ENCODE measurements at places on chromosomes 13 and 19.

DNA sequence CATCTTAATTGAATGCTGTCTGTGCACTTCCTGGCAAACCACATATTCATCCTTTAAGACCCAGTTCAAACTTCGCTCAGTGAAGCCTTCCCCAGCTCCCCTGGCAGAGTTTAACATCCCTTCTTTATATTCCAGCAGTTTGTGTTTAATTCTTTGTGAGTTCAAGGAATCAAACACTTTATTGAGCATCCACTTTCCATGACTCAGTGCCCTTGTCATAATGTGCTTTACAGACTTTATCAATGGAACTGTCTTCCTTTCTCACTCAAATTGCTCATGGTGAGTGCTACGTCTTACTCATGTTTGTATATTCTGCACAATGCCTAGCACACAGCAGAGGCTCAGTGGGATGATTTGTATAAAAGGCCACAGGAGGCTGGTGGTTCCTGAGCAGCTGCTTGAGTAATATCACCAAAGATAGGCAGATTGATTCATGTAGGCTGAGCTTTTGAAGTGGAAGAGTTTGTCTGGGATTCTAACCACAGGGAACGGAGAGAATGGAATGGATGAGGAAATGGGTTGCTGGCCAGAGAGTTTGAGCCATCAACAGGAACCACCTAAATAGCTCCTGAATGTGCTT lies 44.2 kb downstream of the SERTM1 start:
- no peak for DNase-seq

DNA sequence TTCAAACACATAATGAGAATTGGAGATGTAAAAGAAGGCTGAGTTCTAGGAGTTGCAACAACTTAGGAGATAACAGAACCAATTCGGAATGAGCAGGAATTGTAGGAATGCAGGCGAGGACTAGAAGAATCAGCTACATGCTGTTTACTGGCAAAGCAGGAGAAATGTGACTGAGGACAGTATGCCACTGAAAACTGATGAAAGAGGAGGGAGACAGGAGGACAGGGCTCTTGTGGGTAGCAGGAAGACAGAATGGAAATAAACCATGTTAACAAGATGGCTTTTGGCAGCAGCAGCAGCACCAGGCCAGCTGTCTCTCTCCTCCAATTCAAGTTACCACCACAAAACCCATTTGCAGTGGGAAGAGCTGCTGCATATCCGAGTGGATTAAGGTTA lies 91.0 kb upstream of the SLC15A1 start:
- DNase-seq: no peak

DNA sequence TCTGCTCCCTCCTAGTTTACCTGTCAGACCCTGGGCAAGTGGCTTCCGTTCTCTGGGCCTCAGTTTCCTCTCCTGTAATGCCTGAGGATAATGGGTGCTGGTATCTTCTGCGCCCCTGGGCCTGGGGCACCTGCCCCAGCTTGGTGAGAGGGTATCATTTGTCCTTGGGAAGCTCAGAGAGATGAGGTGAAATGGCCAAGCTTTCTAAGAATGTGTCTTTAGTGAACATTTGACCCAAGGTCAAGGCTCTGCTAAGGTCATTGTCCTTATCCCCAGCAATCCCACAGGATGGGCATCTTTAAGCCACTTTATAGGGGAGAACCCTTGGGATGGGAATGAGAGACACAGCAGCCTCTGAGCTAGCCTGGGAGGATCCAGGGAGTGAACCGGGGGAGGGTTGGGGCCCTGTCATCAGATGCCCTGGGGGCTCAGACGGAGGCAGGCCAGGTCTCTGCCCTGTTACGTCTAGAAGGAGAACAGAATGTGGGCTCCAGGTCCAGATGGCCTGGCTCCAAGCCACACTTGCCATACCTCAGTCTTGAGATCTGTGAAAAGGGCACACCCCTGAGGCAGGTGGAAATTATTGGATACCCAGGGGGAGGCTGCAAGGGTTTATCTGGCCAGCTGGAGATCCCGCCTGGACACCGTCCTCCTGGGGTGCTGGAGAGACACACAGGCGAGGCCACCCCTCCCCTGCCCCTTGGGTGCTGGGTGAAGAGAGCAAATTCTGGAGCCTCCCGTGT lies 1.1 kb upstream of the NFIC start:
- DNase-seq: no peak

DNA sequence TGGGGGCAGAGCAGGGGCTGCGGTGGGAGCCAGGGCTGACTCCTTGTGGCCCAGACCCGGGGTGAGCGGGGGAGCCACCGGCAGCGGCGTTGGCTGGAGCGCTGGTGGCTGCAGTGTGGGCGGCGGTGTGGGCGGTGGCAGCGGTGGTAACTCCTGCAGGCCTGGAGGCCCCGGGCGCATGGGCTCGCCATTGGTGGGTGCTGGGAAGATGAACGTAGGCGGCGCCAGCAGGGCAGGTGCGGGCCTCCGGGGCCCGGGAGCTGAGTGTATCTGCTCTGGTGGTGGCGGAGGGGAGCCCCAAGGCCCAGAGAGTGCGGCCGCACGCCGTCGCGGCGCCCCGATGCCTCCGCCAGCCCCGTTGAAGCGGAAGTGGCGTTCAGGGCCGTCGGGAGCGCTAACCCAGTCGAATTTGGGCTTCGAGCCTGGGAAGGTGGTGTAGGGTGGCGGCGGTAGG lies 2.0 kb downstream of the GGN start:
- no peak for DNase-seq

DNA sequence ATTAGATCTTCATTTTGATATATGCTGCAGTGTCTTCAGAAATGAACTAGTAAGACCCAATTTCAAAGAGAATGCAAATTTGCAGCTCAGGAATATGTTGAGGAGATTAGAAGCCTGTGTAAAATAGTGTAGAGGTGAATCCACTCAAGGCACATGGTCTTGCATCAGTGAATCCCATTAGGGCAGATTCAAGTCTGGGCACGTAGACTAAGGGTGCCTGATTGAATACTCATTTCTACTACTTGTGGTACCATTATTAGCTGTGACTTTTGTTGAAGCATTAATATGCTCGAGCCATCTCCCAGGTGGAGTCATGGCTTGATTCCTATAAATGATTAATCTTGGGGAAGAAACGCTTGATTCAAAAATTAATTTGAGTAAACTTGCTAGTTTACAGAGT lies 129.4 kb downstream of the AKAP11 start:
- no peak for DNase-seq

DNA sequence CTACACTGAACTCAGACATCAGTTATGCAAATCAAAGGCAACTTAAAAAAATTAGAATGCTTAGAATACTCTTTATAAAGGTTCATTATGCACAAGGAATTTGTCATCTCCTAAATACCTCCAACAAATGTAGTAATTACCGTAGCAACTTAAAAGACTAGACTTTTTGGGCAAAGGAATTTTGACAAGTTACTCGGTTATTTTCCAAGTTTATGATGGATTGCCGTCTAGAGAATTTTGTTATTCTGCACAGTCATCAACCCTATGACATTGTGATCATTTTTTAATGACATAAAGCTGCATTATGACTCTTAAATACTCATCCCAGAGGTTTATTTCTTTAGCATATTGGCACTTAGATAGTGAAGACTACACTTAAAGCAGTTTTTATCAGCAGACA lies 71.9 kb downstream of the TRPC4 start:
- no peak for DNase-seq

DNA sequence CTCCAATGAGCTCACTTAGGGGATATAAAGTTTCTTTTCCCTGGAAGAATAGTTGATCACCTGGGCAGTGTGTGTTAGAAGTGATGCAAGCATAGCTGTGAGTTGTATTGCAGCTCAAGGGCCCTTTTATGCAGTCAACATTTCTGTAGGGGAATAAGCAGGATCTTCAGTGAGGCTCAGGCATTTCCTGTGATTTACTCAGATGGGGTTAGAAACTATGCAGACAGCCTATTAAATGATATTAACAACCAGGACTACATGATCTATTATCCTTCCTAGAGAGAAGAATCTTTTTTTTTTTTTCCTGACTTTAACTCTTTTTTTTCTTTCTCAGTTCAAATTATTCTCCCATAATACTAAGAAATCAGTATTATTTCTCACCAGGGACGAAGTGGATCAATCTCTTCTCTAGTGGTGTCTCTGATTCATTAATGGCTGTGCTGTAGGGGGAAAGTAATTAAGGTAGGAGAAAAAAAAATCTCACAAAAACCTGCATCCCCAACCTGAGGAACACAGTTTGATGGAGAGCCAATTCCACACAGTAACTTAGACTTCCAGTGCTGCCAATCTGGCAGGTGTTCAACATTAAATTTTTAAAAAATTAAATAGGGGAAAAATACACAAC lies 126.4 kb upstream of the SLC10A2 start:
- no peak for DNase-seq

DNA sequence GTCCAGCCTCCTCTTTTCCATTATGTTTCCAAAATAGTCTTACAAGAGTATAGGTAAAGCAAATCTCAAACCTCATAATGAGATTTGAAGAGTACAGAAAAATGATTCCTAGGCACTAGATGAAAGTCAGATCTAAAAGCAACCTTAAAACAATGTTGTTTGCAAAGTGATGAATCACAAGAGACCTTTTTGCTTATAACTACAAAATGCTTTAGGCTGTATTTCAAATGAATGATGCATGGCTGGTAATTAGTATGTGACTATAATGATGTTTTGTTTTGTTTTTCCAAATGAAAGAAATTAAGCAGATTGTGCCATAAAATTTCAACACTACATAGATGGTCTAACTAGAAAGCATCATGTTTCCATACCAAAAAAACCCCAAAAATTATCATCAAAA lies 272.7 kb downstream of the DIAPH3 start:
- no peak for DNase-seq

- DNase-seq: no peak
These were observed 429.6 kb downstream of the KLF12 start for GRCh38 chr13:73704587-73704986.

DNA sequence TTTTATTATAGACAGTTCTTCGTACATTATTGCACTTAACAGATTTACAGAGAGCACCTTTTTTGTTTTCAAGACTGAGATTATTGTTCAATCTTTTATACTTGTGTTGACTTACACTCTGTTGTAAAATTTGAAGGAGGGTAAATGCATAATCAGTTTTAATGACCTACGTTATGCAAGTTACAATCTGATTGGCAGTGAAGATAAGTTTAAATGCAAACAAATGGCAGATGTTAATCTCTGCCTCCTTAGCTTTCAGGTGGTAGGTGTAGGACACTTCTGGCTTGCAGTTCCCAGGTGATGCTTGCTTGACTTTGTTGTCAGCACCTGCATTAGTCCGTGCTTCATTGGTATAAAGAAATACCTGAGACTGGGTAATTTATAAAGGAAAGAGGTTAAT lies 424.9 kb downstream of the FGF9 start:
- no peak for DNase-seq

DNA sequence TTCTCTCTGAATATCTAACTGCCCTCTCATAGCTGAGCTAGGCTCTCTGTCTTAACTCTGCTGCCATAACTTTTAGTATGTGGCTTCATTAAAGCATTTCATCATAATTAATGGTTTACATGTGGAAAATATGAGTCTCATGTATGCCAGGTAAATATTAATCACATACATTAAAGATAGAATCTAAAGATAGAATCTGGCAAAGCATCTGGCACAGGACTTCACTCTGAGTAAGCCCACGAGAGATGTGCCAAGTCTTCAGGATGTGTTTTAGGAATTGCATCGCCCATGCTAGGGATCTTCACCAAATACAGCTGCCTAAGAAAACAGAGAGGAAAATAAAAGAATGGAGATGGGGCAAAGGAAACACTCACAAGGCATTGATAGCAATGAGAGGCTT lies 285.8 kb downstream of the DIAPH3 start:
- peak; percentile 41 for DNase-seq

GRCh38 chr13:100124265-100124664 lies 35.4 kb downstream of the PCCA start:
- DNase-seq: no peak

- DNase-seq: no peak
These were observed 8.8 kb downstream of the RRAS start for GRCh38 chr19:49631014-49631588.

DNA sequence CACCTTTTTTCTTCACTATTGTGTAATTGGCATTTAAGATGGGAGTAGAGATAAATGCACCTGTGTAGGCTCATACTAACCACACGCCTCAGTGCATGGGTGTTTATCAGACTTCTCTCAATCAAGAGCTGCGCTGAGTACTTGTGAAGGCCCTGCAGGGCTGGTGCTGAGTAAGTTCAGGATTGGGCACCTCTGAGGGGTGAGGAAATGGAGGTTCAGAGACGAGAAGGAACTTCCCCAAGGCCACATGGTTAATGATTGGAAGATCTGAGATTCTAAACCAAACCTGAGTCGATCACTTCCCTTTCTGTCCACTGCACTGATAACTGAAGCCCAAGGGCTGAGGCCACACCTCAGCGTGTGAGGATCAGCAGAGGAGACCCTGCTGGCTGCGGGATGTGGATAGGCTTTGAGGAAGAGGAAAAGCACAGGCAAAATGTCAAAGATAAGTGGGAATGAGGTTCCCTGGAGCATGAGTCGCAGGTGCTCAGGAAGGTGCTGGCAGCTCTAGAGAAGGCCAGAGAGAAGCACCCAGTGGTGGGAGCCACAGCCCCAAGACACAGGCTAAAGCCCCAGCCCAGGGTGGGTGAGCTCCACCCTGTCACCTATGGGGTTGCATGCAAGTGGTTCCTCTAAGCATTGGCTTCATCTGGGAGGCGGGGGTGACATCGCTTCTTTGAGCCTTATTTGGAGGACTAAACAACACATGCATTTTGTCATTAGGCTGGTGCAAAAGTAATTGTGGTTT lies 32.3 kb upstream of the GJB6 start:
- no peak for DNase-seq

GRCh38 chr19:15248106-15248505 lies 15.9 kb upstream of the EPHX3 start:
- DNase-seq: no peak

- DNase-seq: no peak
These were observed at the start of gene ZNF723 for GRCh38 chr19:22832031-22832762. ZNF723 (plus strand) TSS chr19:22832291; CDS start chr19:22832380, 89 bp downstream.

DNA sequence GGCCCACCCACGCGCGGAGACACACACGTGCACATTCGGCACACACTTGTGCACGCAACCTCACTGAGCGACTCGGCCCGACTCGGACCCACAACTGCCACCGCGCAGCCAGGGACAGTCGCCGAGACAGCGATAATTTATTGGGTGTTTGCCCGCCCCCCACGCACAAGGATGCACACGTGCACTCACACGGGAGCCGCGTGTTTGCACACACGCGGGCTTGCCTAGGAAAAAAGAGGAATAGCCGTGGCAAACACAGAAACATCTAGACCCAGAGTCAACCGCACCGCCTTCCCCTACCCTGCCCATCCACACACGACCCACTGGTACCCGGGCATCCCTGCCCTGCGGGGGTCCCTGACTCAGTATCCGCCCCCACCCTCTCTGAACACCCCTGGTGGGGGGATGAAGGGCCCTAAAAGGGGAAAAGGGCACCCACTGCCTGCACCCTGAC lies 1.1 kb upstream of the SSBP4 start:
- no peak for DNase-seq

DNA sequence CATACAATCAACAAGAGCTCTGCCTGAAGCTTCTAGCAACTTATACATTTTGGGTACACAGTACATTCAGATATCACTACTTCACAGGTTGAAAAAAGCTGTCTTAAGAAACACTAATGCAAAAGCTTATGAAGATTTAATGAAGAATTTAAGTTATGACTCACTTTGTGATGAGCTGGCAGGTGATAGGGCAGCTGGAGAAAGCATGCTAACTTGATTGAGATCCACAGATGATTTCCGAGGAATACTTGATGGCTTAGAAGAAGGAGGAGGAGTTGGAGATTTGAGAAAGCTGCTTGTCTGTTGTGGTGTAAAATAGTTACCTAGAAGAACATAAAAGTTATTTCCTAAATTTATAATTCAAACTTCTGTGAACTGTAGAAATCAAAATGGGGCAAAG lies 23.3 kb downstream of the EXOSC8 start:
- DNase-seq: peak; percentile 19

- no peak for DNase-seq
These were observed 56.1 kb downstream of the CDK8 start for GRCh38 chr13:26310003-26310402.
